Mucosa of descending colon (tissue), 3 donors: ENCODE measurements at places on chromosomes 1 and 21.

GRCh38 chr1:228891272-228892034 lies 156.2 kb downstream of the RHOU start:
- DNase-seq, result no peak

DNA sequence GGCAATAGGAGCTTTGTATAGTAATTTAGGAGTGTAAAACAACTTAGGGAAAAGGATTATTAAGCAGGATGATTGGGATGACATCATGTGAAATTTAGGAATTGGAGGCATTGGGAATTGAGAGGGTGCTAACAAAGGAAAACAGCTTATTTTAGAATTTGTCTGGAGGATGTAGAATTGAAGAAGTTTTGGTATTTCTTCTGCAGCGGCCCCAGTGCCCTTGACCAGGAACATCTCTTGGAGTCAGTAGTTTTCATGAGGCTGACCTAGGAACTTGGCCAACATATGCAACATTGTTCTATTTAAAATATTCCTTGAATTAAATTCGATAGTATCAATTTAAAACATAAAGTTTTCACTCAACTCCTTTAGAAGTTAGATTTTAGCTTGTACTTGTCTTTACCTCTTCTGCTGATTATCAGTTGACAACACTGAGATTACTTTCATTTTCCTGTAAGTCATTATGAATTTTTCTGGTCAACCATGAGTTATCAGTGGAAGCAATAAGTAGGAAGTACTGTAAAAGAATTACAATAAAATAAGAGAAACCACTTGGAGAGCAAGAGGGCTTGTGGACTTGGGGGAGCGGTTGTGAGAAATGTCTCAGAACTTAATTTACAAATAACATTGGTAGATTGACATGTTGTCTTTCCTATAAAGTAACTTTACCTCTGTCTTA lies 52.8 kb downstream of the DYRK1A start:
- no peak for DNase-seq

DNA sequence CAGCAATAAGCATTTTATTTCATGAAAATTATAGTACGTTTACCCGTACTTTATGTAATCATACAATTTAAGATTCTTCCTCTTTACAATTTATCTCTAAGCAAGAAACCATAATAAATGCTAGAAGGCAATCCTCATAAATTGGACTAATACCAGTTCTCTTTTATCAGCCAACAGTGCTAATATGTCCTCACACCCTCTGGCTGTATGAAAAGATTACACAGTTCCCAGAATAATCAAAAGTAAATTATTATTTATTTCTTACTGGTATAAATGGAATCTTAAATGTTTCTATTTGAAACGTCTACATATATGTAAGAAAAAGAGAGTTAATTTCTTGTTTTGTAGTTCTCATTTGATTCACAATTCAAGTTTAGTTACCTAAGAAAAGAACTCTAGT lies 3.1 kb upstream of the CDKN2C start:
- DNase-seq, result no peak

GRCh38 chr21:44931501-44932407 lies 8.1 kb upstream of the SLX9 start:
- no peak for DNase-seq

DNA sequence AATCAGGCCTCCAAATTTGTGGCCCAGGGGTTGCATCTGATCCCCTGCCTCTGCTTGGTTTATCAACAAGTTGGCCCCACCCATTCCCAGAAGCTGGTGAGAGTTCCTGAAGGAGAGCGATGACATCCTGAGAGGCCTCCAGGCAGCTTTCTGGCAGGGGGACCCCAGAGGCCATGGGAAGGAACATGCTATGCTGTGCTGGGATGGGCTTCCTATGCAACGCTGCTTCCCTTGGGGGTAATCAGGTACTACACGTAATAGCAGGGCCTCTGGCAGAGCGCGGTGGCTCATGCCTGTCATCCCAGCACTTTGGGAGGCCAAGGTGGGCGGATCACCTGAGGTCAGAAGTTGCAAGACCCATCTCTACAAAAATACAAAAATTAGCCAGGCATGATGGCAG lies 8.4 kb upstream of the MTF1 start:
- no peak for DNase-seq

DNA sequence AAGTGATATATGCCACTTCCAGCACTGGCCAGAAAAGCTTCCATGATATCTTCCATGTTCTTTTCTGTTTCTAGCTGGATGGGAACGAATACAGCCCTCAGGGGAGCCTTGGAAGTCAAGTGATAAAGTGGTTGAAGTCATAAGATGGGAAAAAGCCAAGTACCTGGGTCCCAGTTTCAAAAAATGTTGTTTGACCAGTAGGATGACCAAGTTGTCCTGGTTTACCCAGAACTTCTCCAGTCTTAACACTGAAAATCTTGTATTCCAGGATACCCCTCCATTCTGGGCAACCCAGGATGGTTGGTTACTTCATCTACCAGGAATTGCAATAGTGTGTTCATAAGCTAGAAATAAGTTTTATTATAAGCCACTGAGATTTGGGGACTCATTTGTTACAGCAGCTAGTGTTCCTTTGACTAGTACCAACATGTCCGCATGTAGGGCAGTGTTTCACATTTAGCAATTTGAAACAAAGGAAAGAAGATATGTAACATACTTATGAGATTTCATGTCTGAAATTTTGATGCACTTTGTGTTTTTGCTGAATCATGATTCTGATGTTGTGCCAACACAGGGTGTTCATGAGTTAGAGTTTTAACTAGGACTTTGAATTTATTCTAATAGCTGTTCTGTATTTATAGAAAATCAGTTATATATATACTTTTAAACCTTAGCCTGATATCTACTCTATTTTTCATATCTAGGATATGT lies 139.9 kb downstream of the TPR start:
- no peak for DNase-seq

- DNase-seq, result no peak
These were observed 63.0 kb downstream of the GLUL start for GRCh38 chr1:182328591-182328990.
